ENCODE measurements at places on chromosomes 11 and 22. TPM values are rescaled to one million over a fixed set of nuclear protein-coding genes. Genes with fewer than 3 reads are reported as not detected.

GRCh38 chr11:124970925-124971324 lies 16.9 kb downstream of the CCDC15 start:
- H3K36me3 ChIP-seq: no peaks in the 10 kb centered on the region
- DNase-seq: no peak
- no peak overlapping the region for H3K27ac ChIP-seq

DNA sequence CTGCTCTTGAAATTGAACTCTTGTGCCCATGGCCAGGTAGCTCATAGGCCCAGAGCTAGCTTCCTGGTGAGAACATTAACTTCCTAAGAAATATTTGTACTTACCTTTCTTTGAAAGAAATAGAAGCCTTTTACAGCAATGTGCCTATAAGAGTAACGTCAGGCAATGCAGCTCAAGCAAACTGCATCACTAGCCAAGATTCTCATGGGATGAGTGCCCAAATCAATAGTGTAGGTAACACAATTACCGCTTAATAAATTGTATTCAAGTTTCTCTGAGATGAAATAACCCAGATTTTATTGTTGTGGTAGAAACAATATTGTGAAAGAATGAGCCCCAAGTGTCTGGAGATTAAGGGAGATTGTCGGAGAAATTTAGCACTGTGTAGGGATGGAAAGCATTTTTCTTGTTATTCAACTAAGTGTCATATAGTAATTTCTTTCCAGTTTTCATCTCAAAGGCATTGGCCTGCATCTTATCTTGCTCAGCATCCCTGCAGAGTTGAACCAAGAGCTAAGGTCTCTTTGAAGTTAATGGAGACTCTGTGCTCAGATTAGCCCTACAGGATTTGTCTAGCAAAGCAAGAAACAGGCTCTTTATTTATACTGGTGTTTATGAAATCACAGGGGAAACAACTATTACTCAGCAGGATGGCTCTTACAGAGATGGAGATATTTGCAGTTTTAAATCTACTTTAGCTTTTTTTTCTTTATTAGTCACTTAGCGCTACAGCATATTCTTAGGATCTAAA lies 321.0 kb upstream of the PDGFD start:
- no peak for DNase-seq
- no peaks in the 10 kb centered on the region for H3K27me3 ChIP-seq
- peaks cover 4% of the 10 kb centered on the region for H3K4me1 ChIP-seq
- no peak overlapping the region for H3K27ac ChIP-seq
- H3K4me3 ChIP-seq: no peak overlapping the region

The INPP5J gene
- total RNA-seq: 20.7 TPM

- no peaks in the 10 kb centered on the region for H3K36me3 ChIP-seq
- no peak overlapping the region for H3K27ac ChIP-seq
- no peak for DNase-seq
- H3K4me1 ChIP-seq: peaks cover 39% of the 10 kb centered on the region
Observed at GRCh38 chr11:90447618-90448017, 224.8 kb upstream of the CHORDC1 start.

The CSNK2A3 gene
- total RNA-seq: 1.4 TPM

DNA sequence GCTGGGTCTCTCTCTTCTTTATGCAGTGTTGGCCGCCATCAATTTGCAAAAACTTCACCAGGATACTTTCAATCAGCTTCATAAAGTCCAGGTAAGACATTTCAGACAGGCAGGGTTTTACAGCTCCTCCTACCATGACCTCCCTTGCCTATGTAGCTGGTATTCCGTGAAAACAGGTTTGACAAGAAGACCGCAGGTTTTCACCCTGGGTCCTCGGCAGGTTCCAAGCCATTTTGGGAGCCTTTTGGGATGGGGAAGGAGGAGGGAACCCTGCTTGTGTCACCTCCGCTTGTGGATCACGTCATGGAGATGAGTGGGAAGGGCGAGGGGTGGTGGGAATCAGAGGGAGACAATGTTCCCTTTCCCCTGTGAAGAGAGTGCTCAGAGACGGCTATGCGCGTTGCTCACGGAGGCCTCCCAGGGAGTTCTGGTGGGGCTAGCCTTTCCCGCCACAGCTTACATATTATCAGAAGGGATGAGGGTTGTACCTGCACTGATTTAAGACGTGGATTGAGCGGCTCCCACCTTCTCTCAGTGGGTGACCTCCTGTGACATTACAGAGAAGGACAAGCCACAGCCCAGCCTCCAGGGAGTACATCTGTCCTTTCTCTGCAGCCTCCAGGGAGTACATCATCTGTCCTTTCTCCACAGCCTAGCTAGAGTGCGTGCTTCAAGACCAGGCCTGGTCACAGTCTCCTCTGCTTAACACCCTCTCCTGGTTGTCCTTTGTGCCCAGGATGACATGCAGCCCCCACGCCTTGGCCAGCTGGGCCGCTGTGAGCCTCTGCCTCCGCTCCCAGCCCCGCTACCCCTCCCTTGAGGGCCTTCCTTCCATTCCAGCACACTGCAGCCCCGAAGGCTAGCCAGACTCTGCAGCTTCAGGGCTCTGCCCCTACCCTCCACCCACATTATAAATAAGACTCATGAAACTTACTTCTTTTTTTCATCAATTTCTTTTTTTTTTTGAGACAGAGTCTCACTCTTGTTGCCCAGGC lies 17.2 kb downstream of the GLB1L3 start:
- peaks cover 21% of the 10 kb centered on the region for H3K27me3 ChIP-seq
- no peak for DNase-seq
- H3K36me3 ChIP-seq: no peaks in the 10 kb centered on the region
- H3K27ac ChIP-seq: no peak overlapping the region
- no peaks in the 10 kb centered on the region for H3K4me1 ChIP-seq
- H3K4me3 ChIP-seq: no peak overlapping the region

GRCh38 chr11:92390783-92391182 lies 166.2 kb downstream of the FAT3 start:
- H3K27me3 ChIP-seq: peaks cover 32% of the 10 kb centered on the region
- H3K27ac ChIP-seq: no peak overlapping the region
- no peak for DNase-seq
- H3K4me1 ChIP-seq: no peaks in the 10 kb centered on the region
- no peak overlapping the region for H3K4me3 ChIP-seq
- no peaks in the 10 kb centered on the region for H3K36me3 ChIP-seq

DNA sequence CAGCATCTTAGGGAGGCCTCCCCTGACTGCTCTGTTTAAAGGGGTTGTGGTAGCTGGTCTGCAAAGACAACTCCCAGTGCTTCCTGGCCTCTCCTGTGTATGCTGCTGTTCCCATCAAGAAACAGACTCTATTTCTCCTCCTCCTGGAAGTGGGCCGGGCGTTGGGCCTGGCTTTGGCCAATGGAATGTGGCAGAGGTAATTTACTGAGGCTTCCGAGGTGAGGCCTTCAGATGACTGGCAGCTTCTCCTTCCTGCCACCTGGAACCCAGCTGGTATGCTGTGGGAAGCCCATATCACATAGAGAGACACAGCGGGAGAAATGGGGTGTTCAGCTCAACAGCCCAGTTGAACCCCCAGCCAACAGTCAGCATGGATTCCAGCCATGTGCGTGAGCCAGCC lies 25.1 kb upstream of the EIF3D start:
- H3K4me1 ChIP-seq: no peaks in the 10 kb centered on the region
- DNase-seq: no peak
- no peak overlapping the region for H3K4me3 ChIP-seq
- H3K27ac ChIP-seq: no peak overlapping the region
- no peaks in the 10 kb centered on the region for H3K36me3 ChIP-seq
- peaks cover 75% of the 10 kb centered on the region for H3K27me3 ChIP-seq

DNA sequence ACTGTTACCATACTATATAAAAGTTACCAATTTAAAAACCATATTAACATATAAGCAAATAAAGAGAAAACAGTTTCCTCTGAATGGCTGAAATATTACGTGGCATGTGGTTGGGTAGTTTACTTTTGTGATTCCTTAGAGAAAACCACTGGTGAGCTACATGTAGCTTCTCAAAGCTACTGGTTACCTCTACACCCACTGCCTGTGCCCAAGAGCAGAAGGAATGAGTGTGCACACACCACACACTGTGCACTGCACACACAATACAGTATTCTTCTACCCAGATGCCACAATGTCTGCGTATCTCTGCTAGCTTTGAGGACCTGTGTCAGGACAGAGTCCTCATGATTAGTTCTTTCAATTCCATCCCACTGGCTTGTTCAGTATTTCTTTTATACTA lies 25.5 kb upstream of the YPEL1 start:
- H3K4me1 ChIP-seq: no peaks in the 10 kb centered on the region
- no peaks in the 10 kb centered on the region for H3K27me3 ChIP-seq
- no peak overlapping the region for H3K4me3 ChIP-seq

Measured in left ventricle myocardium inferior (tissue), 1 donor.